ENCODE measurements at places on chromosomes 6 and 20. TPM values are rescaled to one million over a fixed set of nuclear protein-coding genes. Genes with fewer than 3 reads are reported as not detected.

DNA sequence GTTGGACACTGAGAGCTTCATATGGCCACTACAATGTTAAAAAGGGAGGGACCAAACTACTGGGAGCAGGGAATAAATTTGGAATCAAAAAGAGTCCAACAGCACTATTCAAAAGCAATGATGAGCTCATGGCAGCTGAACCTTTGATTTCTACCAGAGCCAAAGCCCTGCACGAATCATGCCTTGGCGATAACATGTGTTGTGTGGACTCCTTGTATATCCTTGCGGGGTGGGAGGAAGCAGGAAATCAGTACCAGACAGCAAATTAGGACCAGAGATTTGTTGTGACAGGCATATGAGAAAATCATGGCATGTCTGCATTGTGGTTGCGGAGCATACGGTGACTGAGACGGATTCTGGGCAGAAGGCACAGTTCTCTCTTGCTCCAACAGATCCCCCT, 85.6 kb upstream of the EMILIN3 start:
- no peak for DNase-seq
- H3K4me3 ChIP-seq: no peak overlapping the region
- peak overlapping the region; percentile 14 for H3K27ac ChIP-seq
- no peaks in the 10 kb centered on the region for H3K4me1 ChIP-seq

DNA sequence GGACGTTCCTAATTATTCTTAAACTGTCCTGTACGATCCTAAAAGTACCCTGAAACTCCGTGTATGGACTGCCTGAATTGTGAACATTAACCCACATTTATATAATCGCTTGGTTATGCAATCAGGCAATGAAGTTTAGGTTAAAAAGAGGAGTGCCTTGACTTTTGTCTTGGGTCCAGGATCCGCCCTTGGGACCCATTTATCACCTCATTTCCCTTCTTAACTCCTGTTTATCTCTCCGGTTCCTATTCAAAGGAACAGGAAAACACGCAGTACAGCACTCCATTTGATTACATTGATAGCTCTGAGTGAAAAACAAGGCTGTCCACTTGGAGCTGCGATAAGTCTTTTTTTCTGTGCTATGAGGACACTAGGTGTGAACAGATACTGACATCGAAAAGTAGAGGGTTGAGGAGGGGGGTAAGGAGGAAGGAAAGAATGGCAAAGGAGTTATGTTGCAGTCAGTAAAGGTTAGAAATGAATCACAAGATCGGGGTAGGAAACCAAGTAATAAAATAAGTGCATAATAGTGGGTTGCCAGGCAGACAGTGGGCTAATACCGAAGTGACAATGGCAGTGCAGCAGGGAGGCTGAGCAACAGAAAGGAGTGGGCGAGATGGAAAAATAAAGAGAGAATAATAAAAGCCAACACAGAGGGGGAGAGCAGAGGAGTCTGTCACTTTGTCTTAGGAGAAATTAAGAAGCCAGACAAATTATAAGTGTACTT, 15.9 kb upstream of the PCK1 start:
- no peak overlapping the region for H3K4me3 ChIP-seq
- no peaks in the 10 kb centered on the region for H3K36me3 ChIP-seq
- no peaks in the 10 kb centered on the region for H3K4me1 ChIP-seq
- DNase-seq: no peak
- H3K27me3 ChIP-seq: peaks cover 43% of the 10 kb centered on the region
- no peak overlapping the region for H3K27ac ChIP-seq

DNA sequence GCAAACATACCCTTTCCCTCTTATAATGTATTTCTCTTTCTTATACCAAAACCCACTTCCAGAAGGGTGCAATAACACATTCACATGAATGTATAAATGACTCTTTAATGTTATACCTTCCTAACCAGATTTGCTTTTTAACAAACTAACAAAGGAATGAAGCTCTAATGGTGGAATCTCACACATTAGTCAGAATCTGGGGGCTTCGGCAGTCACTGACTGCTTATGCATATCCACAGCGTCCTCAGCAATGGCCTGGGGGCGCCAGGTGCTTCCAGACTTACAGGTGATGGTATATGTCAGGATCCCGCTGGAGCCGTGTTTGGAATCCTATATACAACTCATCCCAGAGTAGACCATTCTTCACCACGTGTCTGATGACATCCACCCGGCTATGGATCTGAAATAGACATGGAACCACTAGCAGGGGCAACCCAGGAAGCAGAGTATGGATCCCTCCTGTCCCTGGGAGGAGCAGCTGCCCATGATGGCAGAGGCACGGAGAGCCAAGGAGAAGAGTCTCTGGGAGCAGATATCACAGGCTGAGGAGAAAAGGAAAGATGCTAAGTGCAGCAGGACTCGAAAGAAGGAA, 150.8 kb upstream of the RIPOR2 start:
- no peak overlapping the region for H3K27ac ChIP-seq
- H3K4me3 ChIP-seq: no peak overlapping the region
- no peaks in the 10 kb centered on the region for H3K27me3 ChIP-seq
- DNase-seq: no peak
- no peaks in the 10 kb centered on the region for H3K4me1 ChIP-seq

GRCh38 chr6:113209315-113209714, 647.8 kb upstream of the MARCKS start:
- no peaks in the 10 kb centered on the region for H3K36me3 ChIP-seq
- no peak for DNase-seq
- no peaks in the 10 kb centered on the region for H3K4me1 ChIP-seq
- H3K27ac ChIP-seq: no peak overlapping the region

NMBR gene
- polyA plus RNA-seq: not detected

- no peak for DNase-seq
- H3K36me3 ChIP-seq: no peaks in the 10 kb centered on the region
- no peak overlapping the region for H3K4me3 ChIP-seq
- no peak overlapping the region for H3K27ac ChIP-seq
- H3K4me1 ChIP-seq: no peaks in the 10 kb centered on the region
Observed at GRCh38 chr6:20109526-20109925, 102.7 kb downstream of the MBOAT1 start.

DNA sequence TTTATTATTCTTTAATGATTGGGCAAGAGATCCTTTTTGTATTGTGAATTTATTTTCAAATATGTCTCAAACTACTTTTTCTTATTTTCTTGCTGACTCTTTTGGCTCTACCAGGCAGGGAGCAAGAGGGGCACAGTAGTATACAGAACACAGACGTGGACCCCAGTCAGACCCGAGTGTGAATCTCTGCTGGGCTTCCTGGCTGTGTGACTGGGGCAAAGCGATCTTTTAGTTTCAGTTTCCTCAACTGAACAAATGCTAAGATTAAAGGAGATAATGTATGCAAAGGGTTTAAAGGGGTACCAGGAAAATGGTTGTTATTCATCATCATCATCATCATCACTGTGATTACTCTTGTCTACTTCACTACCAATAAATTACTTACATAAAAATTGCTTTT, 317.5 kb downstream of the HIVEP2 start:
- no peaks in the 10 kb centered on the region for H3K27me3 ChIP-seq
- no peaks in the 10 kb centered on the region for H3K36me3 ChIP-seq
- H3K4me3 ChIP-seq: no peak overlapping the region

EYA2 gene
- polyA plus RNA-seq: not detected

SIGLEC1 gene
- polyA plus RNA-seq: not detected

GRCh38 chr6:45663251-45664221, 285.8 kb upstream of the SUPT3H start:
- peak overlapping the region; percentile 73 for H3K4me3 ChIP-seq
- H3K27ac ChIP-seq: no peak overlapping the region
- peak; percentile 23 for DNase-seq
- H3K36me3 ChIP-seq: no peaks in the 10 kb centered on the region

- H3K4me3 ChIP-seq: no peak overlapping the region
- no peak overlapping the region for H3K27ac ChIP-seq
- no peak for DNase-seq
- no peaks in the 10 kb centered on the region for H3K36me3 ChIP-seq
- no peaks in the 10 kb centered on the region for H3K27me3 ChIP-seq
Observed at GRCh38 chr20:42204109-42204660, 586.0 kb upstream of the CHD6 start.

VSX1 gene
- not detected for polyA plus RNA-seq

CARMIL1 gene
- polyA plus RNA-seq: 0.39 TPM

SLC22A16 gene
- polyA plus RNA-seq: not detected

OR11A1 gene
- polyA plus RNA-seq: not detected

DNA sequence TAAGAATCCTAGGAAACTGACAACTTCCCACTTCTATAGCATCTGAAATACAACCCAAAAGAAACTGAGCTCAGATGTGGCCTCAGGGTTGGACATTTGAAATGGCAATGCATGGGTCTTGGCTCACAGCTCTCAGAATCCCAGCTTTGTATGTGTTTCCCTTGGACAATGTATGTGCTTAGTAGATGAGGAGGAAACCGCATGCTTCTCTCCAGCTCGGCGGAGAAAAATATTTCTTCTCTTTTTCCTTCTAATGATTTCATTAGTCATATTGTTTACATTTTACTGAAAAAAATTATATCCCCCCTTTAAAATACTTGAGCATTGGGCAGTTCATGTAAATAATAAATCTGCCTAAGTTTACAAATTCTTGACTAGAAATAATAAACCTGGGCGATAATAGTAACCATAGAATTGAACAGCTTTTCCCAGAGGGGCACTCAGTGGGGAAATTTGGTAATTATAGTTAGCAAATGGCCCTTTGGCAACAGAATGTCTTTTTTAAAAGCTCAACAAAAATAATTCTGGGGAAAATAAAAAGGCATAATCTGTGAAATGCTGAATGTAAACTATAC, 55.3 kb downstream of the PFDN4 start:
- no peak overlapping the region for H3K4me3 ChIP-seq
- DNase-seq: no peak
- no peaks in the 10 kb centered on the region for H3K27me3 ChIP-seq
- no peak overlapping the region for H3K27ac ChIP-seq

BLCAP gene
- polyA plus RNA-seq: 214 TPM

- H3K27ac ChIP-seq: peak overlapping the region; percentile 87
- H3K36me3 ChIP-seq: peaks cover 5% of the 10 kb centered on the region
- H3K27me3 ChIP-seq: no peaks in the 10 kb centered on the region
- H3K4me1 ChIP-seq: peaks cover 48% of the 10 kb centered on the region
- H3K4me3 ChIP-seq: peak overlapping the region; percentile 87
- peak; percentile 75 for DNase-seq
Observed at GRCh38 chr6:131199568-131200272, 64.5 kb downstream of the AKAP7 start.

LRRN4 gene
- not detected for polyA plus RNA-seq

GRCh38 chr6:89368999-89369398, 16.5 kb upstream of the UBE2J1 start:
- no peaks in the 10 kb centered on the region for H3K27me3 ChIP-seq
- peaks cover 14% of the 10 kb centered on the region for H3K4me1 ChIP-seq
- no peak overlapping the region for H3K27ac ChIP-seq
- H3K4me3 ChIP-seq: no peak overlapping the region
- DNase-seq: no peak

GRCh38 chr6:54873599-54873998, 27.0 kb downstream of the FAM83B start:
- DNase-seq: no peak
- no peaks in the 10 kb centered on the region for H3K4me1 ChIP-seq
- no peaks in the 10 kb centered on the region for H3K27me3 ChIP-seq
- H3K4me3 ChIP-seq: no peak overlapping the region

GRCh38 chr20:19828232-19828631, 70.2 kb downstream of the RIN2 start:
- peak overlapping the region; percentile 62 for H3K4me3 ChIP-seq
- H3K27me3 ChIP-seq: no peaks in the 10 kb centered on the region
- H3K27ac ChIP-seq: peak overlapping the region; percentile 83
- H3K4me1 ChIP-seq: peaks cover 56% of the 10 kb centered on the region
- DNase-seq: peak; percentile 68
- H3K36me3 ChIP-seq: no peaks in the 10 kb centered on the region

INSM1 gene
- not detected for polyA plus RNA-seq

ADGRF1 gene
- not detected for polyA plus RNA-seq

DNA sequence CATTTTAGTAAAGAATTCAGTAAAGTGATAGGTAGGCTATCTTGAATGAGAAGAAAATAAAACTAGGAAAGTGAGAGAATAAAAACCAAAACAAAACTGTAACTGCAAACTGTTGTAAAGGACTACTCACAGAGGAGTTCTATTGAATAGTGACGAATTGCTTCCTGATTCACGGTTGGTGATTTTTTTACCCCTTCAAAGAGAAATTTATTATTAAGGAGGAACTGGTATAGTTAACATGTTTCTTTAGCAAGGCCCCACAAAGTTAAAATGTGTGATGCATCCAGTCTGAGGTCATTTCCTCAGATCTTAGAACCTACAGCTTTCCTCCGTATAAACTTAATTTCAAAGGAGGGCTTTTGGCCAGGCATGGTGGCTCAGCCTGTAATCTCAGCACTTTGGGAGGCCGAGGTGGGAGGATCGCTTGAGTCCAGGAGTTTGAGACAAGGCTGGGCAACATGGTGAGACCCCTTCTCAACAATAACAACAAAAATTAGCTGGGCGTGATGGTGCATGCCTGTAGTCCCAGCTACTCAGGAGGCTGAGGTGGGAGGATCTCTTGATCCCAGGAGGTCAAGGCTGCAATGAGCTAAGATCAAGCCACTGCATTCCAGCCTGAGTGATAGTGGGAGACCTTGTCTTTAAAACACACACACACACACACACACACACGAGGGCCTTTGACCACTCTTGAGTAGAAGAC, 8.3 kb downstream of the PRDM1 start:
- peak overlapping the region; percentile 35 for H3K4me3 ChIP-seq
- peaks cover 50% of the 10 kb centered on the region for H3K4me1 ChIP-seq
- peak; percentile 40 for DNase-seq
- no peaks in the 10 kb centered on the region for H3K36me3 ChIP-seq
- H3K27me3 ChIP-seq: peaks cover 14% of the 10 kb centered on the region
- H3K27ac ChIP-seq: peak overlapping the region; percentile 90

- H3K36me3 ChIP-seq: no peaks in the 10 kb centered on the region
- no peak overlapping the region for H3K27ac ChIP-seq
- H3K4me1 ChIP-seq: peaks cover 45% of the 10 kb centered on the region
- DNase-seq: no peak
- H3K27me3 ChIP-seq: no peaks in the 10 kb centered on the region
Observed at GRCh38 chr6:31556307-31556706, 8.9 kb downstream of the NFKBIL1 start.

- peak overlapping the region; percentile 60 for H3K4me3 ChIP-seq
- H3K27ac ChIP-seq: peak overlapping the region; percentile 92
- H3K27me3 ChIP-seq: no peaks in the 10 kb centered on the region
- peak; percentile 71 for DNase-seq
- H3K4me1 ChIP-seq: peaks cover 40% of the 10 kb centered on the region
Observed at GRCh38 chr6:131685266-131685780, 15.9 kb downstream of the OR2A4 start.

- H3K27me3 ChIP-seq: no peaks in the 10 kb centered on the region
- no peaks in the 10 kb centered on the region for H3K36me3 ChIP-seq
- DNase-seq: peak; percentile 48
- H3K4me1 ChIP-seq: peaks cover 83% of the 10 kb centered on the region
Observed at GRCh38 chr20:48760403-48760983, 67.3 kb downstream of the PREX1 start.

DDX43 gene
- 2.2 TPM for polyA plus RNA-seq

- no peaks in the 10 kb centered on the region for H3K4me1 ChIP-seq
- no peaks in the 10 kb centered on the region for H3K36me3 ChIP-seq
- no peak for DNase-seq
- H3K27ac ChIP-seq: no peak overlapping the region
- H3K4me3 ChIP-seq: no peak overlapping the region
Observed at GRCh38 chr20:6295867-6296256, 173.0 kb upstream of the FERMT1 start.

CCNC gene
- polyA plus RNA-seq: 42.9 TPM

CST5 gene
- polyA plus RNA-seq: not detected

- no peak for DNase-seq
- H3K4me1 ChIP-seq: peaks cover 20% of the 10 kb centered on the region
- H3K27ac ChIP-seq: no peak overlapping the region
- H3K36me3 ChIP-seq: peaks cover 5% of the 10 kb centered on the region
- H3K4me3 ChIP-seq: no peak overlapping the region
- no peaks in the 10 kb centered on the region for H3K27me3 ChIP-seq
Observed at GRCh38 chr6:13407709-13408695, 79.4 kb downstream of the GFOD1 start.
